ENCODE measurements at places on chromosomes 13 and 19. TPM values are rescaled to one million over a fixed set of nuclear protein-coding genes. Genes with fewer than 3 reads are reported as not detected.

LSR gene
- total RNA-seq, result 0.28 TPM

- H3K27ac ChIP-seq, result no peak overlapping the region
- peaks cover 33% of the 10 kb centered on the region for H3K36me3 ChIP-seq
- H3K4me3 ChIP-seq, result no peak overlapping the region
- H3K27me3 ChIP-seq, result no peaks in the 10 kb centered on the region
Measured at GRCh38 chr19:5091018-5091683, 122.2 kb downstream of the KDM4B start.

DNA sequence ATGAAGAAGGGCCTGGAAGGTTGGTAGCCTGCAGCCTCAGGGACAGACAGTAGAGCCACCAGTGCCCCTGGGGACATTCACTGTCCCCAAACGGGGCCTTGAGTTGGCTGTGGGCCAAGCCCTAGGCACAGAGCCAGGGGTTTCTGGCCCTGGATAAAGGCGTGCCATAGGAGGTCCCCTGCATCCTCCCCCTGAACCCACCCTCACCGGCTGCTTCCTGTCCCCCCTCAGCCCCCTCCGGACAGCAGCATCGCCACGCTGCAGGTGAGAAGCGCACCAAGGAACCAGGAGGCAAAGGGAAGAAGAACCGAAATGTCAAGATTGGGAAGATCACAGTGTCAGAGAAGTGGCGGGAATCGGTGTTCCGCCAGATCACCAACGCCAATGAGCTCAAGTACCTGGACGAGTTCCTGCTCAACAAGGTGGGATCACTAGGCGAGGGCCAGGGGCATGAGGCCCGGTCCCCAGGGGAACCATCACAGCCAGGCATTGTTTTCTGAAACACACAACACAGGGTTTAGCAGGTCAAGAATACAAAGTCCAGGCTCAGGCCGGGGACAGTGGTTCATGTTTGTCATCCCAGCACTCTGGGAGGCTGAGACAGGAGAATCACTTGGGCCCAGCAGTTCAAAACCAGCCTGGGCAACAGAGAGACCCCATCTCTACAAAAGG lies 14.6 kb upstream of the USE1 start:
- H3K4me1 ChIP-seq, result no peaks in the 10 kb centered on the region
- H3K27ac ChIP-seq, result no peak overlapping the region
- no peak for DNase-seq

DNA sequence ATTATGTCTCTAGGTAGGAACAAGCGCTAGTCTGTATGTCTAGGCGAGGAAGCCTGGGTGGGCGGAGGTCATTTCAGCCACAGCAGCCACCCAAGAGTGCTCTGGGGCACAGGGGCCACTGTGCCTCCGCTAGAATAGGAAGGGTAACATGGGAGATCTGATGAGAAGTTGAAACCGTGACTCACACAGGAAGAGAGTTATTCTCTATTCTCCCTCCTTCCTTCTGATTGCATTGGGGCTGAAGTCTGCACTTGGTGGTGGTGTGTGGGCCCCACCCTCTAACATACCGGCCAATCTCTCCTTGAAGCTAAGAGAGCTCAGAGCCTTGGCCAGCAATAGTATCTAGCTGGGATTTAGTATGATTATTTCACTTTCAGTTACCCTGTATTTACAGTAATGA lies 20.3 kb upstream of the GGACT start:
- no peak overlapping the region for H3K27ac ChIP-seq
- DNase-seq, result no peak
- no peaks in the 10 kb centered on the region for H3K4me1 ChIP-seq
- H3K27me3 ChIP-seq, result no peaks in the 10 kb centered on the region

DNA sequence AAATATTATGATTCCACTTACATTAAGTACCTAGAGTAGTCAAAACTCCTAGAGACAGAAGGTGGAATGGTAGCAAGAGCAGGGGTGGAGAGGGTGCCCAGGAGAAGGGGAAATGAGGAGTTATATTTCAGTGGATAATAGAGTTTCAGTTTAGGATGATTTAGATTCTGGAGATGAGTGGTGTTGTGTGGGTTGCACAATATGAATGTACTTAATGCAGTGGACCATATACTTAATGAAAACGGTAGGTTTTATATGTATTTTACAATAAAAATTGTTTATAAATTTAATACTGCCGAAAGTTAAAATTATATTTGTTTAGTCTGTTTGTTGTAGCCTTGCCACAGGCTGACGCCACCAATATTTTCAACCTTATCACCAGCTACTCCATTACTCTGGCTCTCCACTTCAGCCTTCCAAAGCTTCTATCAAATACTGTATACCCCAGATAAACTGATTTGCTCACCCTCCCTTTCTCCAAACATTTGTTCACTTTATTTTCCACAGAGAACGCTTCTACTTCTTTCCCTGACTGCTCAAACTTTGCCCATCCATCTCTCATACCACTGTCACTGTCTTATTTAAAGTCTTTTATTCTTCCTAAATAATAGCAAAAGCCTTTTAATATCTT lies 1.4 kb upstream of the RBM26 start:
- H3K4me1 ChIP-seq, result peaks cover 3% of the 10 kb centered on the region
- no peaks in the 10 kb centered on the region for H3K36me3 ChIP-seq
- H3K27me3 ChIP-seq, result no peaks in the 10 kb centered on the region
- no peak overlapping the region for H3K27ac ChIP-seq
- no peak for DNase-seq

GRCh38 chr19:30167976-30168635 lies 204.1 kb upstream of the ZNF536 start:
- H3K27ac ChIP-seq, result no peak overlapping the region
- no peak overlapping the region for H3K4me3 ChIP-seq
- no peaks in the 10 kb centered on the region for H3K27me3 ChIP-seq
- no peaks in the 10 kb centered on the region for H3K4me1 ChIP-seq
- no peak for DNase-seq

DNA sequence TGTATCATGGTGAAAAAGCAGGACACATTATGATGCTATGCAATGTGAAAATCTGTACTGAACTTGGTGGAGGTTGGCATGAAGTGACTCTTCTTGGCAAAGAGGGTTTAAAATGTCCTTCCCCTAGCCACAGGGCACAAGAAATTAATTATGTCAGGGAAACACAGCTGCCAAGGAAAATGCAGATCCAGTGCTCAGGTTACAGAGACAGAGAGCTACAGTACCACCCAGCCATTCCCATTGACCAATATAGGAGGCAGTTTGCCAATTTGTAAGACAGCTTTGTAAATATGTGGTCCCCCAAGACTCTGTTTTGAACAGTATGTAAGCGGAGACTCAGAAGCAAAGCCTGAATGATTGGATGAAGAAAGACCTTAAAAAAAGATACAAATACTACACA lies 69.4 kb upstream of the KLF12 start:
- H3K27me3 ChIP-seq, result no peaks in the 10 kb centered on the region
- peak; percentile 47 for DNase-seq

DNA sequence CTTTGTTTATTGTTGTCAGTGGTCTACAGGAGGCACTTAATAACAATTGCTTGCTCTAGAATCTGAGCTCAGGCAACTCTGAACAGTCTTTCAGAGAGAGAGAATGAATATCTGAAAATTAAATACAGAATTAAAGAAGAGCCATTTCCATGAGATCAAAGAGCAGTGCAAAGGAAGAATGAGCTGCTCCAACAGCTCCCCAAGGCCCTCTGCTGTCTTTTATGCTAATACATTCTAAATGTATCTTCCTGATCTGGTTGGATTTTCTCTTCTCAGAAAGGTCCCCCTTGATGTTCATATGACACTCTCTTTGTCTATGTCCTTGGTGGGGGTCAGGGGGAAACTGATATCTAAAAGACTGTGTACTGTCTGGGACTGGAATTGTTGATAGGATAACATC lies 1029.6 kb downstream of the PCDH9 start:
- DNase-seq, result no peak
- no peak overlapping the region for H3K4me3 ChIP-seq
- H3K27ac ChIP-seq, result no peak overlapping the region
- no peaks in the 10 kb centered on the region for H3K36me3 ChIP-seq

GRCh38 chr13:66659701-66660467 lies 570.3 kb downstream of the PCDH9 start:
- H3K36me3 ChIP-seq, result no peaks in the 10 kb centered on the region
- peak; percentile 75 for DNase-seq
- H3K4me3 ChIP-seq, result no peak overlapping the region
- H3K27ac ChIP-seq, result no peak overlapping the region
- H3K4me1 ChIP-seq, result peaks cover 10% of the 10 kb centered on the region

GRCh38 chr13:50915565-50915964 lies 6.0 kb downstream of the RNASEH2B start:
- H3K4me3 ChIP-seq, result no peak overlapping the region
- H3K27ac ChIP-seq, result no peak overlapping the region
- H3K27me3 ChIP-seq, result no peaks in the 10 kb centered on the region

MBD3L3 gene
- not detected for total RNA-seq

DNA sequence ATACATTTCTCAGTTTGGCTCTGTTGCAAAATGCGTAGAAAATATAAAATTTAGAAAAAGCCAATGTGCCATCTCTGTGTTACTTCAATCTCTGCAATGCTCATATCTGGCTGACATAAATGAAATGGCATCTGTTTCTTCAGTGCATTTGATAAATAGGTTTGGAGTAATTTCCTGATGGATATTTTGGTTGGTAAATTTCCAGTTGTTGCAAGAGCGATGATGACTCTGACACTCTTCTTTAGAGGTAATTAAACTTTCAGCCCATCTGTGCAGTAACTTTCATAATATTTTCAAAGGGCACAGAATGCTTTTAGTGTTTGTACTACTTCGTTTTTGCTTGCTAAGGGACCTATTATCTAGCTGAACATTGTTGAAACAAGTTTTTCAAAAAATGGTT lies 1286.4 kb downstream of the PCDH9 start:
- no peaks in the 10 kb centered on the region for H3K27me3 ChIP-seq
- no peak overlapping the region for H3K4me3 ChIP-seq
- no peak overlapping the region for H3K27ac ChIP-seq
- no peaks in the 10 kb centered on the region for H3K4me1 ChIP-seq
